ENCODE measurements at places on chromosomes 7 and 10.

DNA sequence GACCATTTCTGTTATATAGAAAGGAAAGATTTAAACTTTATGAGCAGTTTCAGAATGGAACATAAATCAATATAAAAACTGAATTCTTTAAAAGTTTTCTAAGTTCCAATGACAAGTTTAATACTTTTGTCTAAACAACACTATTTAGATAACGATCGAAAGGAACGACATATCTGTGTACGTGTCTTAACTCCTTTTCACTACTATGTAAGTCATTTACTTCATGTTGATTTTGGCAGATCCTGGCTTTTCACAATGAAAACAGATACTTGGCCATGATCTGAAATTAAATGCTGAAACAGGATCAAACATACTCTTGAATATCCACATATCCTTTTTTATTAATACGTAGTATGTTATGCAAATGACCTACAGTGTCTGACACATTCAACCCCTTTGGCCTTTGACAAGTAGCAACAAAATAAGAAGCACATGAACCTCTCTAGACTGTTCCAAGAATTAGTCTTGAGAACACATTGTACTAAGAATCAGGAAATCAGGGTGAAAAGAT, 41.9 kb downstream of the RNLS start:
- no peak for DNase-seq

- DNase-seq, result no peak
Observed at GRCh38 chr7:22452142-22452959, 47.6 kb downstream of the STEAP1B start.

- no peak for DNase-seq
Observed at GRCh38 chr7:130931423-130931822, 197.4 kb upstream of the KLF14 start.

GRCh38 chr7:27950123-27950522, 210.2 kb downstream of the TAX1BP1 start:
- DNase-seq, result no peak

GRCh38 chr10:98138031-98138430, 3.6 kb downstream of the R3HCC1L start:
- DNase-seq, result no peak

DNA sequence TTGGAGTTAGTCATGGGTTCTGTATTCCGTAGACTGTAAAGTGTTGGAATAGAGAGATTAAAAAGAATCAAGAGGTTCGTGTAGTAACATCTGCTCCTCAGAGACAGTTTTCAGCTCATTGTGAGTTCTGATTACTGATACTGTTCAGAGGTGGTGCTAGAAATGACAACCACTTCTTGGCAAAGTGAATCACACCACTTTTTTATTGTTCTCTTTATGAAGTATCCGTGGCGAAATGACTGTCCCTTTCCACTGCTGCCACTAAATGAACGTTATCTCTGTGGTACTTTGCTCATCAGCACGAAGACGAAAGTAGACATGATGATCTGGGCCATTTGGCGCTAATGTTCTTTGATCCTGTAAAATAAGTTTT, 860 bp downstream of the RPP30 start:
- no peak for DNase-seq

- no peak for DNase-seq
Observed at GRCh38 chr10:132990684-132991545, 48.5 kb upstream of the CFAP46 start.
